SHP77 treated with DMSO at 0.1 percent for 48 hours (cell line): ENCODE measurements at places on chromosomes 7 and 10.

DNA sequence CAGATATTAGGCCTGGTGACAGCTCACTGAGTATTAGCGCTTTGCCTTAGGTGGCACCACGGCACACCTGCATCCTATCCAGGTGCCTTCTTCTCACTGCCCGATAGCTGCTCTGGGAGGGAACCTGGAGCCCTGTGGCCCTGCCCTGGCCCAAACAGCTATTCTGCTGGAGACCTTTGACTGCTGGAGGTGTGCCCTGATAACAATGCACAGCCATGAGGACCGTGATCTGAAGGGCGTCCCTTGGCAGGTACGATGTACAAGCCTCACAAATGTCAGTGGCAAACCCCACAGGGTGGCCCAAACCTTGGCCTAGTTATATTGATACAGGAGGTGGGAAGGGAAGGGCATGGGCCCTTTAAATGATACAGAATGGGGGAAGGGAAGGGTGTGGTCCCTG, 259.5 kb downstream of the GRID1 start:
- DNase-seq = no peak

DNA sequence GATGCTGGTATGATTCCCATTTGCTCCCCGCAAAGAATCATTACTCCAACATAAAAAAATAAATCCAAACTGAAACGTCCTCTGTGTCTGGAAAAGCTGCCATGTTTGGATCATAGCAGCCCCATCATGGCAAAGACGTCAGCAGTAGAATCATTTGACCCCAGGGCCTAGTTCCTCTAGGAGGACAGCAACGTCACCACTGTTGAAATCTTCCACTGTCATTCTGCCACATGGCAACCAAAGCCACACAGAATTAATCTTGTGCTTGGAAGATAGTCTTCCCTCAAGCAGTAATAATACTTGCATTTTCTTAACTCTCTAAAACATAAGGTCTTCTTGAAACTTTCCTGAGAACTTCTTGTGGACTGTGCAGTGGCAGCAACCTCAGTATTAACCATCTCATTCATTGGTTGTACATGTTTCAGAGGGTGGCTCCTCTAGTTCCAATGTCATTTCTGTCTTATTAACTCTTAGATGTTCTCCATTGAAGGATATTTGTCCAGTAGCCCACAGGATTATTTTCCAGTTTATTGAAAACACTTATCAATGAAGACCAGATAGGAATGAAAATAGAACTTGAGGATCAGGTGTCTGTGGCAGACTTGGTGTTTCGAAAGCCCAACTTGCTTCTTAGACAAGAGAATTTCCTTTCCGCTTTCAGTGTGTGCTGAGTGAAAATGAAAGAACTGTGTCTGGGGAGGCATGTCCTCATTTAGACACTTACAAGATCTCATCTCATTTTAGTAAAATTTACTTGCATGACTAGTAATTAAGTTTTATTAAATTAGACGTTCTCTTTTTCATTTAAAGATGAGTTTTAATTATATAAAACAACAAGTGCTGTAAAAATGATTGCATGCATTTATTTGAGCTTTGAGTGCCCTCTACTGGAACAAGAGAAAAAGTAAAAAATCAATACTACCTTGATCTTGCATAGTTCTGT, 28.9 kb upstream of the INHBA start:
- DNase-seq = peak; percentile 14

DNA sequence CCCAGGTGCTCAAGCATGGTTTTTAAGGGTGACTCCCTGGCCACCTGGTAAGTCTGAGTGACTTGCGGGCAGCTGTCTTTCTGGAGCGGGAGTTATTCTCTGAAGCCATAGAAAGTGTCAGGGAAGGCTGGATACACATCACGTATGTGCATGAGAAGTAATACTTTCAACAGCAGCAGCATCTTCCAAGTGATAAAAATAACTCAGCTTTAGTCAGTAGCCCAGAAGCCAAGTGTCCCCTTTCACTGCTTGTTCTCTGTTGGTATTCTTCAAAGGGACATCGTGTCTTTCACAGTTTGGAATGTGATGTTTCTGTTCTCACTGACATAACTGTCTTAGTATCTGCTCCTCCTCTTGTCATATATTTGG, 97.6 kb downstream of the KIAA1217 start:
- DNase-seq = no peak

DNA sequence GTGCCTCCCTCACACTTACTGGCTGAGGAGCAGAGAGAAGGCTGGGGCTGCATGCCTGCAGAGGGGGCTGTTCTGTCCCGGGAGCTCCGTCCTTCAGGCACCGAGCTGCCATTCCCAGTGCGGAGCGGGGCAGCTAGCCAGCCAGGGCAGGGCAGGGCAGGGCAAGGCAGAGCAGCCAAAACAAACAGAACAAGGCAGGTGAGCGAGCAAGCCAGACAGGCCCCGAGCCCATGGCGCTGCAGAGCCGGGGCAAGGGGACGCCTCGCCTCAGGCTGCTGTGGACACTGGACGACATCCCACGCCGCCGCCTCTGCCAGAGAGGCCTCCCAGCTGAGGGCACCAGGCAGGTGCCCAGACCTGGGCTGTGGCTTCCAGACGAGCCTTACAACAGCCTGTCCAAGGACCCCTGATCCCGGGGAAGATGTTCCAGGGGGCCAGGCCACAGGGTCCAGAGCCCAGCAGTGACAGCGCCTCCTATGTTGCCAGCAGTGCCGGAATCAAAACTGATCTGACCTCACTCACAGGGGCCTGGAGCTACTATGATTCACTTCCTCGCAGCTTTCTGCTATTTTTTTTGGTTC, 8.2 kb upstream of the NDST2 start:
- DNase-seq = no peak

- no peak for DNase-seq
These were observed 29.0 kb upstream of the MPP7 start for GRCh38 chr10:28331841-28332240.

DNA sequence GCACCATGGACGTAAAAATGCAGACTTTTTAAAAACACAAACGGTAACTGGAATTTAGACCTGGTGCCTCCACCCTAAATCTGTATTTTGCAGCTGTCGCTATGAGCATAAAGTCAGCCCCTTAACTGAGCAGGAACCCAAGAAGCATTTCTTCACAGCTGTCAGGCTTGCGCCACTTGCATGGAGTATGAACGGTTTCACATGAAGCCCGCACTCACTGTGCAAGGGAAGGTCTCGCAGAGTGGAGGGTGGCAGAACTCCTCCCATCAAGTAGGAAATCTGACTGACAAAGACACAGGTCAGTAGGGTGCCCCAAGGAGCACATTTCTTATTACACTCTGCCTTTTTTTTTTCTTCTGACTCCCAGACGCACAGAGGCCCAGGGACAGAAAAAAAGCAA, 58.5 kb downstream of the ELMO1 start:
- DNase-seq = no peak

DNA sequence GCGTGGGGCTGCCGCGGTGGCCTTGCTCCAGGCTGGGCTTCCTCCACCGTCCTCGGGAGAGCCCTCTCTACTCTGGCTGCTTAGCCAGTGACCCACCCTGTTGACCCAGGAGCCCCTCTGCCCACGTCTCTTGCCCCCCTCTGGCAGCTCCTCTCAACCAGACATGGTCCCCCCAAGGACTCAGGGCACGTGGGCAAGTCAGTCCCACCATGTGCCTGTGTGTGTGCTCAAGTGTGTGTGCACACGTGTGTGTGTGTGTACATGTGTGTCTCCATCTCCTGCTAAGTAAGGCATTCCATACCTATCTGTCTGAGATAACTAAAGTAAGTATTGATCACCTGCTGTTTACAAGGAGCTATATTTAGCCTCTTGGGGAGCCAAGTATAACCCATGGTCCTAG, 101.0 kb downstream of the C10orf105 start:
- no peak for DNase-seq

DNA sequence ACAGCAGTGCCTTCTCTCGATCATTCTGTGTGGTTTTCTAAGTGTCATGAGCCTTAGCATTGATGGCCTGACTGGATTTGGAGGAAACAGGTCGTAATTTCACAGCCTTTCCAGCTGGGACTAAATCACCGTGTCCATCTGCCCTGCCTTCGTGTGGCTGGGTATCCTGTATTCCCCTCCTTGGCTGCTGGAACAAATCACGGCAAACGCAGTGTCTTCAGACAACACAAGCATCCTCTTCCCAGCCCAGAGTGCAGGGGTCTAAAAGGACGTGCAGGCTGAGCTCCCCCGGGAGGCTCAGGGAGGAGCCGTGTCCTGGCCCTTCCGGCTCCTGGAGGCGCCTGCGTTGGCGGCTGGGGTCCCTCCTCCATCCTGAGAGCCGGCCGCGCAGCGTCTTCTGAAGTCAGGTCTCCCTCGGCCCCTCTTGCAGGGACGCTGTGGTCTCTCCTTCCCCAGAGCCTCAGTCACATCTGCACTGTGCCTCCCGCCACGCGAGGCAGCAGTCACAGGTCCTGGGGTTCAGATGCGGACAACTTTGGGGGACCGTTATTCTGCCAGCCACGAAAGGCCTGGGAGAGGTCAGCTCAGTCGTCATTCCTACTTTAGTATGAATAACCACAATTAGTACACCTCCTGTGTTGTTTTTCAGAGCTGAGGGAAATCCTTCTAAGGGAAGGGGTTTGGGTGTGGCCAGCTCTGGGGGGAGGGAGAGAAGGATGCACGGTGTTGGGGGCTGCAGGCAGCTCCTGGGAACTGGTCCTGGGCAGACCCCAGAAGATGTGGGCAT, 41.1 kb downstream of the FAM20C start:
- DNase-seq = no peak

DNA sequence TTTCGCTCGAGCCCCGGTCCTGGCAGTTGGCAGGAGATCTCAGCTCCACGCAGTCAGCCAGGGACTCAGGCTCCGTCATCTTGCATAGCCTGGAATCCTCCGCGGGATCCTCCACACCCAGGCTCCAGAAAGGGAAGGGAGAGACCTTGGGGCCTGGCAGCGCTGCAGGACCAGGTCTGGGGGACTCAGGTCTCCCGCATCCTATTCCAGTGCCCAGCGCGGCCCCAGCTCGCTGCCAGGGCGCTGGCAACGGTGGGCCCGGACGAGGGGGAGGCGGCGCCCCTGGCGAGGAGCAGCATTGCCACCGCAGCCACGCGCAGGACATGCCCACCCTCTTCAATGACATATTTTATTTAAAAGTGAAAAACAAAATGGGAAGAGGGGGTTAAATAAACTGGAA, 83.4 kb downstream of the LANCL2 start:
- no peak for DNase-seq

- no peak for DNase-seq
These were observed 80.7 kb downstream of the ZNF365 start for GRCh38 chr10:62454687-62455397.

DNA sequence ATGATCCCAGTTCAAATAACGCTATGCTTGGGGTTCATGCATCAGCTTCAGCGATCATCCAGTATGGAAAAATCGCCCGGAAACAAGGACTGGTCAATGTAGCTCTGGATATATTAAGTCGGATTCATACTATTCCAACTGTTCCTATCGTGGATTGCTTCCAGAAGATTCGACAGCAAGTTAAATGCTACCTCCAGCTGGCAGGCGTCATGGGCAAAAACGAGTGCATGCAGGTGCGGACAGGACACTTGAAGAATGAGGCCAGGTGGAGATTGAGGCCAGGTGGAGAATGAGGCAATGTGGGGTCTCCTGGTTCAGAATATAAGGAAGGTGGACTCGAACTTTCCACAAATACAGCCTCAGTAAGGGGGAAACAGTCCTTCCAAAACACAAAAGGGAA, 105.8 kb downstream of the TRRAP start:
- no peak for DNase-seq

- no peak for DNase-seq
These were observed 10.8 kb upstream of the XPNPEP1 start for GRCh38 chr10:109933984-109934565.

DNA sequence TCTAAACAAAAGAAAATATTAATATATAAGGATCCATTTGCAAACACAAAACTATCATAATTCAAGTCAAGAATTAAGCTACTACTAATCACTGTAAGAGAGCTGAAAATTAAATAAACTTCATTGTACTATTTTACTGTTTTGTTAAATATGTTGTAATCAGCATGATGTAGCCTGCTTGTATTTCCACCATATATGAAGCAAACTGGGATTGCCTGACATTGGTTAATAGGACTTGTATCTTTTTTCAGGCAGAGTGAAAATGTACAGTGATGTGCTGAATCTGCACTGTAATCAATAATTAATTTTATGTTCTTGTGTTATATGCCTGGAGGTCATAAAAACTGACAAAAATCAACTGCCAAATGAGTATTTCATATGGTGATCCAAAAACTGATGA, 25.4 kb downstream of the TRDMT1 start:
- DNase-seq = no peak

DNA sequence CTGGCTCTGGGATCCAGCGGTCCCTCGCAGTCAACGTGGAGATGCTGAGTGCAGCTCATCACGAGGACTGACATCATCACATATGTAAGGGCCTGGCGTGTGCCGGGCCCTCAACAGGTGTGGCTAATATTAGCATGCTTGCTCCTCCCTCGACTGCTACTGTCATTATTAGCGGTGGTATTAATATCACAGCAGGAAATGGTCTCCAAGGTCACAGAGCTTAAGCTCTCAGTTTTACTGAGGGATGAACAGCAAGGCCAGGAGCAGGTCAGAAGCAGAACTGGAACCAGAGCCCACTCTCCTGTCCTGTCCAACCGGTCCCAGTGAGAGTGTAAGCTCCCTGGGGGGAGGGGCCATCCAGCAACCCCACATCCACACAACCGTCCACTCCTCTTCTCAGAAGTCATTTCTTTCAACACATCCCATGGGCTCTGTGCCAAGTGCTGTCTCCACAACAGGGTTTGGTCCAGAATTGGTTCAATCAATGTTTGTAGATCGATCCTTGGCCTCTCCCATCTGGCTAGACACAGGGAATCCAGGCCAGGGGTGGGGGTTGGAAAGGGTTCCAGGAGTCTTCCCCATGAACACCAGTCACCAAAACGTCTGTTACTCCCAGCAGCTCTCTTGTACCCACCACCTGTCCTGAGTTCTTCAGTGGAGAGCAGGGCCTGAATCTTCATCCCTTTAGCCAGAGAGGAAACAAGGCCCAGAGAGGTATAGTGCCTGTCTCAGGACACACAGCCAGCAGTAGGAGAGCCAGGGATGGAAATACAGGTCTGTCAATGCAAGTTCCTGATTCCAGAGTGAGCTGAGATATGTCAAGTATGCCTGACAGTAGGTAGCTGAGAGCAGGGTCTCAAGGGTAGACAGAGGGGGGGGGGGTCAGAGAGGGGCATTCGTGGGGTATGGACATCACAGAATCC, 45.3 kb upstream of the ZMIZ1 start:
- no peak for DNase-seq

- DNase-seq = no peak
These were observed 44.9 kb downstream of the FIGNL1 start for GRCh38 chr7:50405221-50405620.
